ENCODE measurements at places on chromosomes 1 and 21. TPM values are rescaled to one million over a fixed set of nuclear protein-coding genes. Genes with fewer than 3 reads are reported as not detected.

GRCh38 chr1:226666692-226667091 lies 72.4 kb downstream of the ITPKB start:
- peak overlapping the region; percentile 30 for H3K27ac ChIP-seq
- H3K4me1 ChIP-seq, result peaks cover 74% of the 10 kb centered on the region
- no peak overlapping the region for H3K4me3 ChIP-seq
- H3K27me3 ChIP-seq, result no peaks in the 10 kb centered on the region

DNA sequence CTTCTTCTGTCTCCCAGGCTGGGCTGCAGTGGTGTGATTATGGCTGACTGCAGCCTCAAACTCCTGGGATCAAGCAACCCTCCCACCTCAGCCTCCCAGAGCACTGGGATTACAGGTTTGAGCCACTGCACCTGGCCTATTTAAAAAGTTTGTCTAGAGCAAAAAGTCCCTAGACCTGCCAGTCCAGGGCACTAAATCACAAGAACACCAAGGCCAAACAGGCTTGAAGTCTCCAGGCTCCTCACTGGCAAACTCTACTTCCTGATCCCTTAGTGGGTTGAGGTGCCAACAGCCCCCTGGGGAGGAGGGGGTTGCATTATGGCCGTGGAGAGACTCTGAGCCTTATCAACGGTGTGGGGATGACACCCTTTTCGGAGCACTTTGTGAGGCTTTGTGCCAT lies 76.0 kb downstream of the CLIC6 start:
- peaks cover 7% of the 10 kb centered on the region for H3K4me1 ChIP-seq
- no peaks in the 10 kb centered on the region for H3K36me3 ChIP-seq
- DNase-seq, result no peak
- H3K27me3 ChIP-seq, result no peaks in the 10 kb centered on the region

- DNase-seq, result no peak
- no peaks in the 10 kb centered on the region for H3K27me3 ChIP-seq
- H3K36me3 ChIP-seq, result peaks cover 3% of the 10 kb centered on the region
- H3K27ac ChIP-seq, result no peak overlapping the region
- no peak overlapping the region for H3K4me3 ChIP-seq
Observed at GRCh38 chr1:48756683-48757316, 19.9 kb downstream of the BEND5 start.

- no peaks in the 10 kb centered on the region for H3K27me3 ChIP-seq
- no peak for DNase-seq
- H3K4me3 ChIP-seq, result no peak overlapping the region
- H3K27ac ChIP-seq, result no peak overlapping the region
- no peaks in the 10 kb centered on the region for H3K36me3 ChIP-seq
Observed at GRCh38 chr1:227420147-227420546, 101.9 kb upstream of the CDC42BPA start.

- no peak overlapping the region for H3K4me3 ChIP-seq
- no peaks in the 10 kb centered on the region for H3K4me1 ChIP-seq
Observed at GRCh38 chr1:82141390-82141789, 340.7 kb downstream of the ADGRL2 start.

GRCh38 chr21:36856643-36857042 lies 109.8 kb downstream of the HLCS start:
- H3K36me3 ChIP-seq, result no peaks in the 10 kb centered on the region
- peaks cover 8% of the 10 kb centered on the region for H3K4me1 ChIP-seq
- H3K27ac ChIP-seq, result no peak overlapping the region
- no peak for DNase-seq

DNA sequence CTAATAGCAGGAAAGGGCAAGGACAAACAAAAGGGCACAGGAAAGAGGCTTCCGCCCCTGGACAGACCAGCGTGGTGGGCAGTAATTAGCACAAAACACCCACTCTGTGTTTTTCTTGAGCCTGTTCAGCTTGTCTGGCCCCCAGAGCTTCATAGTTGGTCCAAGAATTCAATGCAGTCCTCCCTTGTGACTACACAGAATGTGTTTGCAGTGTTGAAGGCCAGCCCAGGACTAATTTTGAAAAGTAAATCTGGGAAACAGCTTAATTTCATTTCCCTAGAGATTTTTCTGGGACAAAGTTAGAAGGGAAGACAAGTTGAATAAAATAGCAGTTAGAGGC lies 49.2 kb upstream of the LMO4 start:
- peaks cover 3% of the 10 kb centered on the region for H3K4me1 ChIP-seq
- no peak overlapping the region for H3K4me3 ChIP-seq
- no peaks in the 10 kb centered on the region for H3K36me3 ChIP-seq
- DNase-seq, result no peak

DNA sequence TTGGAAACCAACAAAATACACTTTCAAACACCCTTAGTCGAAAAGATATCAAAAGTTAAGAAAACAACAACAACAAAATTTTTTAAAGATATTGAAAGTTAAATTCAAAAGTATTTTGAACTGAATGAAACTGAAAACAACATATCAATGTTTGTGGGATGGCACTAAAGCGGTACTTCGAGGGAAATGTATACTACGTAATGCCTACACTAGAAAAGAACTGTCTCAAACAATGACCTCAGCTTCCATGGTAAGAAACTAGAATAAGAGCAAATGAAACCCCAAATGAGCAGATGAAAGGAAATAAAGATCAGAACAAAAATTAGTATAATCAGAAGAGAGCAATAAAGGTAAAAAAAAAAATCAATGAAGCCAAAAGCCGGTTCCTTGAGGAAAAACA lies 6.1 kb downstream of the CBR1 start:
- H3K27ac ChIP-seq, result no peak overlapping the region
- DNase-seq, result no peak
- H3K27me3 ChIP-seq, result no peaks in the 10 kb centered on the region

DNA sequence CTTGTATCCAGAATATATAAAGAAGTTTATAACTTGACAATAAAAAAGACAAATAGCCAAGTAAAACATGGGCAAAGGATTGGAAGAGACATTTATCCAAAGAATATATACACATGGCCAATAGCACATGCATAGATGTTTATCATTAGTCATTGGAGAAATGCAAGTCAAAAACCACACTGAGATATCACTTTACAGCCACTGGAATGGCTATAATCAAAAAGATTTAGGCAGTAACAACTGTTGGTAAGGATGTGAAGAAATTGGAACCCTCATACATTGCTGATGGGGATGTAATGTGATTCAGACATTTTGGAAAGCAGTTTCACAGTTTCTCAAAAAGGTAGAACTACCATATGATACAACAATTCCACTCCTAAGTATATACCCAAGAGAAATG lies 51.1 kb downstream of the SLC44A5 start:
- H3K36me3 ChIP-seq, result no peaks in the 10 kb centered on the region
- H3K27me3 ChIP-seq, result no peaks in the 10 kb centered on the region
- H3K4me1 ChIP-seq, result no peaks in the 10 kb centered on the region
- no peak overlapping the region for H3K4me3 ChIP-seq
- H3K27ac ChIP-seq, result no peak overlapping the region

DNA sequence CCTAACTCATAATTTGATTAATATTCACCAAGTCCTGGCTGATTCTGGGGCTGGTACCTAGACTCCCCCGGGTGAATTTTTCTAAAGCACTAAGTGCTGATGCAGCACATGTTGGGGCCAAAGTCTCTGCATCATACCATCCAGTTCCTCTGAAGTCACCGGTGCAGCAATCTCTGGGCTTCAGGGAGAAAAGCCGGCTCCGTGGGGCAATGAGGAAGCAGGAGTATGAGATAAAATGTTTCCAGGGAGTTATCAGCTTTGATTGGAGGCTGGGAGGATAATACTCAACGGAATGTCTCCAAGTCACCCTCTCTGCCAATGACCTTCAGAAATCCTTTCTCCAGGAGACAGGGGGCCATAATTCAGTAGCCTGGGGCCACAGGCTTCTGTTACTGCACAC lies 1.2 kb downstream of the FCAMR start:
- no peak overlapping the region for H3K4me3 ChIP-seq
- H3K27ac ChIP-seq, result no peak overlapping the region
- H3K27me3 ChIP-seq, result no peaks in the 10 kb centered on the region

DNA sequence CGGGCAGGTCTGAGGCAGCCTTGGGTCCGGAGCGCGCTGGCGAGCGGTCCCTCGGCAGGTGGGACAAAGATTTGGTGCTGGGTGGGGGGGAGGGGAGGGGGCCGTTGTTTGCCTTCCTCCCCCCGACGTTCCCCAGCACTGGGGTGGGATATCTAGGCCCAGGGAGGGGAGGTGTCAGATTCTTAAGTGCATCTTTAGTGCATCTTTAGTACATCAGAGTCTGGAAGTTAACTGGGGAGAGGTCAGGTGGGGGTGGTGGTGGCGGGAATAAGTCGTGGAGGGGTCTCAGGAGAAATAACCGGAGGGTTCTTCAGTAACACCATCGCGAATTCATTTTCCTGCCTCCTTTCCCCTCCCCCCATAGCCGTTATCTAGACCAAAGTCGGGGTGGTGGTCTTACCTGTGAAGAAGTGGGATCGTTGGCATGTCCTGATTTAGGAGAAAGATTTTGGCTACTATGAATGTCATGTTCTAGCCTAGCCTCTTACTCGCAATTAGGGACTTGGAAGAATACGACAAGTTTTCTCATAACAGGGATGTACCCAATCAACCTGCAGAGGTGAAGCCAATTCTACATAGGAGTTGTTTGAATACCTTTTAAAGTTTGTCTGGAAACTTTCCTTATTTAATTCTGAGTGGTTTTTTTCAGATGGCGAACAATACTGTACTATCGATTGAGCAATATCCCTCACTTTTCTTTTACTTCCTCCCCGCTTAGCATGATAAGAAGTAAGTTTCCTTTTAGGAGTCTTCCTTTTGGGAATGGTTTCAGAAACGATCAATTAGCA lies 886 bp downstream of the ZMYM4 start:
- H3K36me3 ChIP-seq, result no peaks in the 10 kb centered on the region
- DNase-seq, result no peak
- H3K27ac ChIP-seq, result peak overlapping the region; percentile 59
- peaks cover 9% of the 10 kb centered on the region for H3K4me1 ChIP-seq
- H3K4me3 ChIP-seq, result peak overlapping the region; percentile 78
- no peaks in the 10 kb centered on the region for H3K27me3 ChIP-seq

DNA sequence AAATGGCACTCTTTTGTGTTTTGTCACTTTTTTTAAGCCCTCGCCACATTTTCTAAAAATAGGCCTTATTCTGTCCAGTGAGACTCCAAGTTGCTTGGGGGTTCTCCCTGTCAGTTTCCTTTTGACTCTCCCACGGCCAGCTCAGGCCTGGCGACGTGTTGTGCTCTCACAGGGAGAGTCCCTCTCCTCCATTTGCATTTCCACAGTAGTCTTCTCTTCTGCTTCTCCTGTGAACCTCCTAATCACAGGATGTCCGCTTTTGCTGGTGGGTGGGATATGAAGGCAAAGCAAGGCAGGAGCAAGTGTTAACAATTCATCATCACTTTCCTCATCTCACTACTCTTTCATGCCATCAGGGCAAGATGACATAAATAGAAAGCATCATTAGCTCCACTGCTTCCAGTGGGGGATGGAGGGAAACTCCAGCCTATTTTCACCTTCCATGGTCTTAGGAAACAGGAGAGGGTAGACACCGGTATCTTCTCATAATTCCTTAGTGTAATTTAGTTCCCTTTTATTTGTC lies 99.8 kb downstream of the INTS7 start:
- no peaks in the 10 kb centered on the region for H3K36me3 ChIP-seq
- no peak for DNase-seq
- peaks cover 38% of the 10 kb centered on the region for H3K4me1 ChIP-seq
- peak overlapping the region; percentile 31 for H3K27ac ChIP-seq
- H3K27me3 ChIP-seq, result no peaks in the 10 kb centered on the region
- H3K4me3 ChIP-seq, result no peak overlapping the region

GRCh38 chr1:199290186-199290585 lies 651.3 kb downstream of the PTPRC start:
- no peak overlapping the region for H3K27ac ChIP-seq
- no peaks in the 10 kb centered on the region for H3K36me3 ChIP-seq
- H3K4me3 ChIP-seq, result no peak overlapping the region

DNA sequence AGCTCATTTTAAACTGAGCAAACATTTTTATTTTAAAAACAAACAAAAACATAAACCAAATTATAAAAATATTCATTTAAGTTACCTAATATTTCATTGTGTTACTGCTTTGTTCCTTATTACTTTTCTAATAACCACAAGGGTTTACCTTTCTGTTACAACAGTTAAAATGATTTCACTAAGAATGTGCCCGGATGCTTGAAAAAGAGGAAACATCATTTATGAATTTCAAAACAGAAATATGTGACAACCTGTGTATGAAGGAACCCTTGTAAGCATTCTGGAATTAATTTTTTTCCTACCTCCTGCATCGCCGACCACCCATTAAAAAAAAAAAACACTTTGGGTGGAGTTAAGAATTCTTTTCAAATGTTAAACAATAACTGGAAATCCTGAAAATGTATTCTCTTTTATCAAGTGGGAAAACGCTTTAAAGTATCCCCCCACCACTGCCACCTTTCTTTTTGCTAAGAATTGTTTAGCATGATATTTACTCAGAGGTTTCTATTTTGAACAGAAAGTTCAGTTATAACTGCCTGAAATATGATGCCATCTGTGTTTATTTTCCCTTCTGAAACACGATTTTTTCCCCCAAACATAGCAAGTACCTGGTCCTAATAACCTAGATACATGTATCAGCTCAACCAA lies 9.1 kb downstream of the CYYR1 start:
- DNase-seq, result no peak
- H3K27me3 ChIP-seq, result no peaks in the 10 kb centered on the region
- H3K27ac ChIP-seq, result no peak overlapping the region

DNA sequence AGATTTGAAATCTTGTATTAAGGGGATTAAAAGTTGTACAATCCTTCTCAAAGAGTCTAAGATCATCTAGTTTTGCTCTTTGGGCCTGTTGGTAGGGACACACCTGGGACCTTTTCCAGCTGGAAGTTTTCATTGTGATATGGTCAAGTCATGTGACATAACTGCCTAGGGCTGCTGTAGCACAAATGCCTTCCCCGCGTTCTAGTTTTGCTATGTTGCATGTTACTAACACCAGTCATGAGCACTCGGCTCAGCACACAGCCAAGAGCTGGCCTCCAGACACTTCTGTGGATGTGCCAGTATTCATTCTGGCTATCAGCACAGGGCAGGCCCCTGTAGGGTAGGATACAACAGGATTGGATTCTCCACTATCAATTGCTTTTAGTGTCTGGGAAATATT lies 14.6 kb upstream of the FLG2 start:
- H3K36me3 ChIP-seq, result no peaks in the 10 kb centered on the region
- no peak overlapping the region for H3K4me3 ChIP-seq
- H3K4me1 ChIP-seq, result no peaks in the 10 kb centered on the region
- no peak for DNase-seq

GRCh38 chr1:9291914-9292360 lies 757 bp upstream of the SPSB1 start:
- peaks cover 11% of the 10 kb centered on the region for H3K4me1 ChIP-seq
- no peak for DNase-seq
- H3K4me3 ChIP-seq, result no peak overlapping the region
- no peaks in the 10 kb centered on the region for H3K36me3 ChIP-seq
- H3K27me3 ChIP-seq, result peaks cover 5% of the 10 kb centered on the region

- no peak for DNase-seq
- H3K27me3 ChIP-seq, result no peaks in the 10 kb centered on the region
- no peaks in the 10 kb centered on the region for H3K4me1 ChIP-seq
- H3K36me3 ChIP-seq, result no peaks in the 10 kb centered on the region
Observed at GRCh38 chr1:199747984-199748383, 279.5 kb upstream of the NR5A2 start.

KCNJ15 gene
- 1.9 TPM for total RNA-seq

ADCY10 gene
- total RNA-seq, result 1.00 TPM

APCS gene
- not detected for total RNA-seq

GBP1 gene
- 34.8 TPM for total RNA-seq

PEAR1 gene
- total RNA-seq, result 0.80 TPM
